Body of pancreas (tissue), 4 donors: ENCODE measurements at places on chromosomes 12 and 14.

DNA sequence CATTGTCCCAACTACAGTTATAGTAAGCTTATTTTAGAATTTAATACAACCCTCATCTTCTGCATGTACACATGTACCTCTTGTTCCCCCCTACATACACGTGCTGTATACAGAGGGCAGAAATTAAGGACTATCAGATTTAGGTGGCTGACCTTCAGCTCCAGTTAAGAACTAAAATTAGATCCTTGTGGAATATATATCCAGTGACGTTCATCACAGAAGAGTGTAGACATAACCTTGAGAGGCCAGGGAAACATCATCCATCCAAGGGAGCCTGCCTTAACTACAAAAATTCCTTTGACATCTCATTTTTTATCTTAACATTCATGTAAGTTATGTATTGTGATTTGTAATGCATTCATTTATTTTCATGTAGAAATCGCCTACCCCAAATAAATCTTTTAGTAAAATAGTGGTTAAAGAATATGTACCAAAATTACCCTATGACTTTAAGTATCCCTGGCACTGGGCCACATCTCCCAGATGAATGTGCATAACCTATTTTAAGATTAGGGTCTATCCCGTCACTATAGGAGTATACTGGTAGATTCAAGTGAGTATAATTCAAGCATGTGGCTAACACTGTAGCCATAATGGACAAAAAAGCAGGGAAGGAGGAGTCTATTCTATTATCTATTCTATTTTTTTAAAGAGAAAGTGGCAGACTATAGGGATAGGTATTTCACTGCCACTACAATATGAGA, 27.5 kb downstream of the RIC8B start:
- H3K27me3 ChIP-seq: no peaks in the 10 kb centered on the region
- no peak overlapping the region for H3K4me3 ChIP-seq
- no peak for DNase-seq
- H3K27ac ChIP-seq: no peak overlapping the region
- no peaks in the 10 kb centered on the region for H3K4me1 ChIP-seq

- no peak overlapping the region for H3K27ac ChIP-seq
- H3K4me1 ChIP-seq: no peaks in the 10 kb centered on the region
- no peaks in the 10 kb centered on the region for H3K27me3 ChIP-seq
- H3K4me3 ChIP-seq: no peak overlapping the region
- no peaks in the 10 kb centered on the region for H3K36me3 ChIP-seq
Measured at GRCh38 chr14:38387821-38388220, 131.9 kb upstream of the CLEC14A start.

- H3K27ac ChIP-seq: no peak overlapping the region
- H3K4me1 ChIP-seq: peaks cover 9% of the 10 kb centered on the region
- H3K4me3 ChIP-seq: no peak overlapping the region
- peak; percentile 57 for DNase-seq
Measured at GRCh38 chr14:23121361-23121771, 2.3 kb upstream of the CEBPE start.

GRCh38 chr14:100802766-100803165, 23.2 kb upstream of the MEG3 start:
- H3K36me3 ChIP-seq: no peaks in the 10 kb centered on the region
- H3K27ac ChIP-seq: no peak overlapping the region
- no peak for DNase-seq
- no peaks in the 10 kb centered on the region for H3K4me1 ChIP-seq
- no peak overlapping the region for H3K4me3 ChIP-seq

- no peak overlapping the region for H3K4me3 ChIP-seq
- H3K27ac ChIP-seq: no peak overlapping the region
- H3K36me3 ChIP-seq: no peaks in the 10 kb centered on the region
- H3K4me1 ChIP-seq: no peaks in the 10 kb centered on the region
- DNase-seq: no peak
Measured at GRCh38 chr14:61864329-61864898, 102.2 kb downstream of the SNAPC1 start.

GRCh38 chr14:70448633-70449340, 3.2 kb upstream of the ADAM21 start:
- no peaks in the 10 kb centered on the region for H3K36me3 ChIP-seq
- H3K27me3 ChIP-seq: no peaks in the 10 kb centered on the region
- no peak for DNase-seq
- H3K27ac ChIP-seq: no peak overlapping the region

DNA sequence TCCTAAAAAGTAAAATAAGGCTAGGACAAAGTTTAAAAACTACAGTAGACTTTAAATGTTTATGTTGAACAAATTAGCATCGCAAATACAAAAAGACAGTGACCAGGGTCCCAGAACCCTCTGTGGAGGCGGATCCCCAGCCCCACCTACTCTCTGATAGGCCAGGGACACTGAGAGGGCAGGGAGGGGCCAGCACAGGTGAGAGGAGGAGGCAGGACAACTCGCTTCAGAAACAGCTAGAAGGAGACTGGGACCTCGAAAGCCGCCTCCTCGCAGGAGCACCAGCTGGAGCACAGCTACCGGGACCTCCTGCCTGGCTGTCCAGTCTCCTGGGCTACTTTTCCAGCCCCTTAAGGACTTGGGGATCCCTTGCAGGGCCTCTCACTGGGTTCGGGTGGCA, 992 bp downstream of the DNAH10 start:
- H3K36me3 ChIP-seq: no peaks in the 10 kb centered on the region
- peaks cover 14% of the 10 kb centered on the region for H3K4me1 ChIP-seq
- H3K27ac ChIP-seq: no peak overlapping the region
- no peak for DNase-seq

DNA sequence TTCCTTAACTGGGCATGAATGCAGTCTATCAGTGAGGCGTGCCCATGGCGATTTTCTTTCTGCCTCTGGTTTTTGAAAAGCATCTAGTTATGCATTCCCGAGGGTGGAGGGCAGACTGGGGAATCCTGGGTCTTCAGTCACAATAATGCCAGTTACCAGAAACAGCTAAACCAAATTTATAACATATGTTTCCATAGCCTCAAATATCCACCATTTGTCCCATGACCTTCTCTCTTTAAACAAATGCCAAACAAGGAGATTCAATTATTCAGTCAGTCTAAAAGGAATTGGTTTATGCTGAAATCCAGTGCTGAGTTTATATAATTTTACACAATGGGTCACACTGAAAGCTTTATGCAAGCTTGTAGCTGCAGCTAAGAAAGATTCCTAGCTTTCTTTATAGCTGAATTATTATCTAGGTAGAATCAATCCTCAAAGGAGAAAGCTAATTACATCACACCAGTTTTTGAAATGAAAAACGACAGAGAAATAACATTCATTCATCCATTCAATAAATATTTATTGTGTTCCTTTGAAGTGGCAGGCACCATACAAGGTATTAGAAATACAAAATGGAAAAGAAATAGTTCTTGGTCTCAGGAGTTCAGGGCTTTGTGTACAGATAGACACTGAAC, 131.3 kb upstream of the RAP1B start:
- DNase-seq: no peak
- H3K27ac ChIP-seq: no peak overlapping the region
- no peaks in the 10 kb centered on the region for H3K27me3 ChIP-seq
- no peaks in the 10 kb centered on the region for H3K36me3 ChIP-seq

GRCh38 chr12:3084742-3085141, 7.6 kb downstream of the TSPAN9 start:
- no peak for DNase-seq
- peaks cover 16% of the 10 kb centered on the region for H3K4me1 ChIP-seq
- H3K4me3 ChIP-seq: no peak overlapping the region
- no peaks in the 10 kb centered on the region for H3K36me3 ChIP-seq

GRCh38 chr12:13316587-13317246, 120.2 kb downstream of the EMP1 start:
- H3K36me3 ChIP-seq: no peaks in the 10 kb centered on the region
- H3K27me3 ChIP-seq: no peaks in the 10 kb centered on the region
- H3K4me1 ChIP-seq: no peaks in the 10 kb centered on the region
- no peak overlapping the region for H3K4me3 ChIP-seq
- DNase-seq: no peak
- H3K27ac ChIP-seq: no peak overlapping the region

DNA sequence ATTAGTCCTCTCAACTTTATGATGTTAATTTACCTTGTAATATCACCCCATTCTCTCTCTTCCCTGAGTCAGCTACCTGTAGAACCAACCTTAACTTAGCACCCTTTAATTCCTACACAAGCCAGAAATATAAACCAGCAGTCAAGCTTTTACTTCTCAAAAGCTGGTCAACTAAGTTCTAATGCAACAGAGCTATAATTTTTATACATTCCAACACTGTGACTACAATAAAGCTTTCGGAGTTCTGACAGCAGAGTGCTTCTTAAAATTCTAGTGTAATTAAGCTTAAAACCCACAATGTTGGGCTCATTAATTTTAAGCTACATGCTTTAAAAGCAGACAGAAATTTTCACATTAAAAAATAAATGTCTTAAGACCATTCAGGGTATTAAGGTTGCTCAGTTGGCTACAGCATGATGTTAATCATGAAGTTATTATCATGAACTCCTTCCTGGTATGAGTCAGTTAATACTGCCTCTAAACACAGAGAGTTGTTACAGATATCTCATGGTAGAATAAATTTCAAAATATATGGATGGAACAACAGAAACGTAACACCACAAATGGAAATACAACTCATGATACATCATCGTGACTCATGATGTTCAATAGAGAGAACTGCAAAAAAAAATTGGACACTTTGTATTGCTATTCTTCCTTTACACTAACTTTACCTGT, 126.7 kb downstream of the EPS8 start:
- H3K36me3 ChIP-seq: no peaks in the 10 kb centered on the region
- H3K27me3 ChIP-seq: no peaks in the 10 kb centered on the region
- no peak overlapping the region for H3K4me3 ChIP-seq
- H3K4me1 ChIP-seq: no peaks in the 10 kb centered on the region

DNA sequence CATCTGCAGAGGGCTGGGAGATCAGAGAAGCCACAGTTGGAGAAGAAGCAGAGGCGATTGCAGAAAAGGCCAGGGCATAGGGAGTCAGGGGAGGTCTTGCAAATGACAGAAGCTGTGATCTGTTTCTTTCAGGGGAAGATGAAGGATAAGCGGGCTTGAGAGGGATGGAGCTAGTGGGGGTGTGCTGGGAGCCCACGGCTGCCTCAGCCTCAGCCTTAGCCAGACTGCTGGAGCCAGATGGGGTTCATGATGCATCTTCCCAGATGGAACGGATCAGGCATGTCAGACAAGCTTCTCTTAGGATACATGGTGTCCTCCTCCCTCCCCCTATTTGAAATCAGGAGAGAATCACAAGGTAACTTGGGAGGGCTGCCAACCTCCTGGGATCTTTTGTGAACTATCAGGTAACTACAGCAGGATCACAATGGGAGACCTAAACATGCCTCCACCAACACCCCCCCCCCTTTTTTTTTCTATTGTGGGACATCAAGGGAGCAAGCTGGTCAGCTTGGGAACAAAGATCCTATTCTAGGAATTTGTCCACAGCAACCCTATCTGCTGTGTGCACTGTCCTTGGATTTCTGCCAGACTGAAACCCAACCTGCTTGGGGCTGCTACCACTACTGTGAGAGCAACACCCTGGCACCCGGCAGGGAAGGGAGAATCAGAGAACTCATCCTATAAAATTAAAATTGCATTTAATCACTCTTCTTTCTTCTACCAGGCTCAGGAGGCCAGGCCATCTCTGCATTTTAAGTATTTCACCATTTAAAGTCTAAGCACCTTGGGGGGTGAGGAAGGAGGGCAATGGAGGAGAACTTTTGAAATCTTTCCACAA, 10.7 kb upstream of the ATP2A2 start:
- no peaks in the 10 kb centered on the region for H3K27me3 ChIP-seq
- peaks cover 11% of the 10 kb centered on the region for H3K4me1 ChIP-seq
- no peaks in the 10 kb centered on the region for H3K36me3 ChIP-seq
- H3K27ac ChIP-seq: no peak overlapping the region

- H3K4me3 ChIP-seq: no peak overlapping the region
- H3K27ac ChIP-seq: no peak overlapping the region
- H3K27me3 ChIP-seq: no peaks in the 10 kb centered on the region
- no peaks in the 10 kb centered on the region for H3K36me3 ChIP-seq
- DNase-seq: no peak
Measured at GRCh38 chr12:13039328-13039956, 4.7 kb upstream of the FAM234B start.

DNA sequence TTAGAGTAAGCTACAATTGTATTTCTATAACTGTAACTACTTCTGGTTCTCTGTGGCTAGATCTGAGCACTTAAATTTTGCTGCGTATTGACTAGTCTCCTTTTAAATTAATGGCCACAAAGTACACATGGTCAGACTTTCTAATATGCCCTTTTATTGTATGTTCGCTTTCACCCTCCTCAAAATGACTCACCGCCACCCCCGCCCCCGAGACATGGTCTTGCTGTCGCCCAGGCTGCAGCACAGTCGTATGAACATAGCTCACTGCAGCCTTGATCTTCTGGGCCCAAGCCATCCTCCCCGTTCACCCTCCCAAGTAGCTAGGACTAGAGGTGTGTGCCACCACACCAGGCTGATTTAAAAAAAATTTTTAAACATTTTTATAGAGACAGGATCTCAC, 11.8 kb downstream of the MTERF2 start:
- H3K4me1 ChIP-seq: peaks cover 80% of the 10 kb centered on the region
- H3K4me3 ChIP-seq: no peak overlapping the region
- H3K27ac ChIP-seq: peak overlapping the region; percentile 74
- no peaks in the 10 kb centered on the region for H3K27me3 ChIP-seq
- no peaks in the 10 kb centered on the region for H3K36me3 ChIP-seq

DNA sequence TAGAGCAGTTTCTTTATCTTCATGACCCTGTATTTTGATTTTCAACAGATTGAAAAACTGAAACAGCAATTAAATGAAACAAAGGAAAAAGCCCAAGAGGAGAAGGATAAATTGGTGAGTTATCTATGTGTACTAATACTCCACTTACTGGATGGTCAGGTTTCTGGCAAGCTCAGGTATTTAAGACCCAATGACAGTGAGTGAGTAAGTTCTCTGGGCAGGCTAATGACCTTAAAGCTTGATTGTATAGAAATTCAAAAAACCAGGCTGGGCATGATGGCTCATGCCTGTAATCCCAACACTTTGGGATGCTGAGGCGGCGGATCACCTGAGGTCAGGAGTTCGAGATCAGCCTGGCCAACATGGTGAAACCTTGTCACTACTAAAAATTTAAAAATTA, 10.0 kb downstream of the BBOF1 start:
- H3K4me3 ChIP-seq: no peak overlapping the region
- no peak for DNase-seq
- no peaks in the 10 kb centered on the region for H3K36me3 ChIP-seq
- H3K4me1 ChIP-seq: no peaks in the 10 kb centered on the region
- no peaks in the 10 kb centered on the region for H3K27me3 ChIP-seq
- no peak overlapping the region for H3K27ac ChIP-seq

GRCh38 chr14:94685166-94685581, 73.0 kb downstream of the SERPINA3 start:
- DNase-seq: no peak
- peaks cover 6% of the 10 kb centered on the region for H3K4me1 ChIP-seq
- H3K27ac ChIP-seq: no peak overlapping the region
- H3K36me3 ChIP-seq: no peaks in the 10 kb centered on the region
- no peak overlapping the region for H3K4me3 ChIP-seq
- H3K27me3 ChIP-seq: no peaks in the 10 kb centered on the region

GRCh38 chr14:20866963-20867362, 24.2 kb upstream of the RNASE3 start:
- no peaks in the 10 kb centered on the region for H3K36me3 ChIP-seq
- no peak overlapping the region for H3K4me3 ChIP-seq
- DNase-seq: peak; percentile 40
- no peaks in the 10 kb centered on the region for H3K4me1 ChIP-seq
- H3K27ac ChIP-seq: no peak overlapping the region
